Eye (tissue), 1 donor: ENCODE measurements at places on chromosomes 6 and 20.
A peak's percentile ranks its signal among the peaks of the same experiment; 100 is the strongest.

DNA sequence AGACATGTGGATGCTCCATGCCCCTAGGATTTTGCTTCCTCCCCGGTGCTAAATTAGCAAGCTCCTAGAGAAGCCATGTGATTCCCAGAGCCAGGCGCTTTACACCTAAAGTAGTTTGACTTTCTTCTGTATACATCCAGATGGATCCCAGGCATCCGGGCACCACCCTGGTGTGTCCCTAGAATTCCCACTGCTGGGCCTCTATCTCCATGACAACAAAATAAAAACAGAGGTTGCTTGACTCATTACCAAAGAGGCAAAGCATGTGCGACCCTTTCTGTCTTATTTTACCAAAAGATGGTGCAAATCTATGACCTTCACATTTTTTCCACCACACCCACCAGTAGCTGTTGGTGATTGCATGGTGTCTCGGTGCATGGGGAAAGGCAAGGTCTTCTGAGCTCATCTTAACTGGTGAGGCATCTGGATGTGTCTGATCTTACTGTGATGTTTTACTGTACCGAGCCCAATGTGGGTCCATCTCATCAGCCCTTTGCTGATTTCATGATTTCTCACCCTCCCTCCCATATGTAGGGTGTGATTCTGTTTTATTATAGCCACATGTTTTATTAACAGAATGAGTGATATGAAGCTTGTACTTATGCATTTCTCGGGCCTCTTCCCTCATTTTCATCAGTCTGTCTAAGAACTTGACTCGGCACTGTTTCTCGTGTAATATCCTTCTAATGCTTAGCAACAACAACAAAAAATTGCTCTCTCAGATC, 27.4 kb upstream of the VAPB start:
- peak; percentile 18 for DNase-seq

DNA sequence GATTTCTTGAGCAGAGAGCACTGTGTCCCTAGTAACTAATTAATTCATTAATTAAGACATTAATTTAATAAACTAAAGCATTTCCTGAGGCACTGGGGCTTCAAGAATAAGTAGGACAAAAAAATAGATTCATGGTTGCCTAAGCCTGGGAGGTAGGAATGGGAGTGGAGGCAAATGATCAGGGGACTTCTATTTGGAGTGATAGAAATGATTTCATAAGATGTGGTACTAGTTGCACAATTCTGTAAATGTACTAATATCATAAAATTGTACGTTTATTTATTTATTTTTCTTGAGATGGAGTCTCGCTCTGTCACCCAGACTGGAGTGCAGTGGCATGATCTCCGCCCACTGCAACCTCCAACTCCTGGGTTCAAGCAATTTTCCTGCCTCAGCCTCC, 287.2 kb downstream of the KHDC1L start:
- no peak for DNase-seq

DNA sequence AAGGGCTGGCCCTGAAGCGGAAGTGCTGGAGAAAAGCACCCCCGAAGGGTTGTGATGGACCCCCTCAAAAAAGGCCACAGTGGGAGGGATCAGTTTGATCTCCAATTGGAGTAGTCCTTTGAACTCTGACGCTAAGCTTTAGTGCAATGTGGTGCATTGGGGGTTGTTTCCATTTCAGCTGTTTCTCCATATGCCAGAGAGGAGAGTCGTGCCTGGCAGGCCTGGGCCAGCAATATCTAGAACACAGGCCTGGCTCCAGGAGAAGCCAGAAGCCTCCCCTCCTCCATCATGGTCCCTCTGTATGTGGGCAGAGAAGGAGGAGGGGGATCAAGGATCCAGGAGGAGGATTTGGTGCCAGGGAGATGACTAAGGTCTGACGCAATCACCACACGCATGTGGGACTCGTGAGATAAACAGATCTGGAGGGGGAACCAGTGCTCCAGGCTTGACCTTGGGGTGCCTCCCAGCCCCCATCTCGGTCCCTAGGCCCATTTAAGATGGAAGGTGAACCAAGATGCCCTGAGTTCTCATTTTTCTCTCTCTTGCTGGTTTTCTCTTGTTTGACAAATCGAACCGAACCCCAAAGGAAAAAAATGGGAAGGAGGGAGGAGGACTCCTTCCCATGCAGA, 517.4 kb upstream of the JARID2 start:
- DNase-seq, result no peak

- peak; percentile 77 for DNase-seq
These were observed 999 bp upstream of the EHMT2 start for GRCh38 chr6:31898383-31899011.

- DNase-seq, result no peak
These were observed 106.7 kb upstream of the SAMD5 start for GRCh38 chr6:147401779-147402178.

GRCh38 chr6:100657678-100658330, 193.1 kb upstream of the SIM1 start:
- DNase-seq, result peak; percentile 19

DNA sequence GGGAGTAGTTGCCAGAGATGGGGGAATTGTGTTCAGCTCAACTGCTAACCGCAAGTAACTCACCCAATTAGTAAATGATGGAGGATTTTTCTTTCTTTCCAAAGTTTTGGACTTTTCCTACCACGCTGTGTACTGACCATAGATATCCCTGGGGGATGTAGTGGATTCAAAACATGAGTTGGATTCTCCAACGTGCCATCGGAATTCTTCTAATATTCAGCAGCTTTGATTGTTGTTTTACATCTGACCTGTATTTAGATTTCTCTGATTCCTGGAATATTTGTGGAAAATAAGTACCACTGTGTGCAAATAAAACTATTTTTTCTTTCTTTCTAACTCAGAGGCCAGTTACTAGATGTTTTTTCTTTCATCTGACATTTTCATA, 1.1 kb downstream of the CCDC170 start:
- no peak for DNase-seq

GRCh38 chr20:18983796-18984195, 170.2 kb downstream of the SCP2D1 start:
- DNase-seq, result no peak

DNA sequence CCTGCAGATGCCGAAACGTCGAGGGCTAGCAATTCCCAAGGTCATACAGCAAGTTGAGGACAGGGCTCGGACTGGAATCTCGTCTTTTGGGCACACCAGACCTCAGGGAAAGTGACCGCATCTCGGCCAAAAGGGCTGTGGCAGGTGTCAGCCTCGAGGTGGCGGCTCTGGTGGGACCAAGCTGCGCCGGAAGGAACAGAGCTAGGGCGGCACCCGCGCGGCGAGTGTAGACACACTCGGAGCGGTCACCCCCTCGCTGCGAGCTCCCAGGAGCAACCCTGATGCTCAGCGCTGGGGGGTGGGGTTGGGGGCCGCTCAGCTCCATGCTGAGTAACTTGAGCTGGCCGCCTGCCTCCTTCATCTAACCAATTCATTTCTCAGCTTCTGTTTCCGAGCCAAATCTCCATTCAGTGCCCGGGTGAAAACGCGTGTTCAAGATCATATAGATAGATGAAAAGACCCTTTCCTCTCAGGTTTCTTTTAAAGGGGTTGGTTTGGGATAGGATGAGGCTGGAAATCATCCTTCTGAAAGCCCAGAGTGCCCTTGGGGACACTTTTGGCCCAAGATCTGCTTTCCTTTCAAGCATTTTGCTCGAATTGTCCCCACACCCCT, 2.2 kb upstream of the TUBB2B start:
- DNase-seq, result peak; percentile 86

GRCh38 chr6:72037006-72037405, 150.7 kb downstream of the RIMS1 start:
- no peak for DNase-seq

GRCh38 chr6:128240024-128240428, 280.4 kb downstream of the PTPRK start:
- no peak for DNase-seq

DNA sequence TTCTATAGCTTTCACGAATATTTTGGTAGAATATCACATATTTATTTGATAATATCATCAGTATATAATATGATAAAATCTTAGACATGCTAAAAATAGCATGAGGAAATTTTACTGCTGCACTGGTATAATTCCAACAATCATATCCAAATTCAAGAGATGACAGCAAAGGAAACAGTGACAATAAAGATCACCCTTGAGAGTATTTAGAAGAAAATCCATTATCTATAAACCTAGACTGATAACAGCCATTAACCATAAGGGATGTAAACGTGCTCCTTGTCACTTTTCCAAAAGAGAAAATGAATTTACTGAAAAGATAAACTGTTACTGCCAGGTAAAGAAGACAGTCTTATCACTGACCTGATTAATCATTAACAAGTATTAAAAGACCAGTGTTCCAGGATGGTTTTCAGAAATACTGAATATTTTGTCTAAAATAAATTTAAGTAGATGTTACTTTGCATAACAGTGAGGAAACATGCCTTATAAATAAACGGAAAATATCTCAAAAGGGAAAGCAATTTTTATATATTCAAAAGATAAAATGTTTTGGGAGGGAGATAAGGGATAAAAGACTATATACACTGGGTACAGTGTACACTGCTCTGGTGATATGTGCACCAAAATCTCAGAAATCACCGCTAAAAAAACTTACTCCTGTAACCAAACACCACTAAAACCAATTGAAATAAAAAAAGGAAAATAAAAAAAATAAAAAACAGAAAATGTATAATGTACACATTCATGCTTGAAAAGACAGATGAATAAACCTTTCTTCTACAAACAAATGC, 1704.7 kb downstream of the HACE1 start:
- DNase-seq, result no peak

- no peak for DNase-seq
These were observed 9.6 kb upstream of the NRM start for GRCh38 chr6:30700340-30700739.
